Upper lobe of right lung (tissue), 1 donor: ENCODE measurements at places on chromosomes 5 and 9. TPM values are rescaled to one million over a fixed set of nuclear protein-coding genes. Genes with fewer than 3 reads are reported as not detected.

C1QTNF2 gene
- total RNA-seq, result 2.2 TPM

DNA sequence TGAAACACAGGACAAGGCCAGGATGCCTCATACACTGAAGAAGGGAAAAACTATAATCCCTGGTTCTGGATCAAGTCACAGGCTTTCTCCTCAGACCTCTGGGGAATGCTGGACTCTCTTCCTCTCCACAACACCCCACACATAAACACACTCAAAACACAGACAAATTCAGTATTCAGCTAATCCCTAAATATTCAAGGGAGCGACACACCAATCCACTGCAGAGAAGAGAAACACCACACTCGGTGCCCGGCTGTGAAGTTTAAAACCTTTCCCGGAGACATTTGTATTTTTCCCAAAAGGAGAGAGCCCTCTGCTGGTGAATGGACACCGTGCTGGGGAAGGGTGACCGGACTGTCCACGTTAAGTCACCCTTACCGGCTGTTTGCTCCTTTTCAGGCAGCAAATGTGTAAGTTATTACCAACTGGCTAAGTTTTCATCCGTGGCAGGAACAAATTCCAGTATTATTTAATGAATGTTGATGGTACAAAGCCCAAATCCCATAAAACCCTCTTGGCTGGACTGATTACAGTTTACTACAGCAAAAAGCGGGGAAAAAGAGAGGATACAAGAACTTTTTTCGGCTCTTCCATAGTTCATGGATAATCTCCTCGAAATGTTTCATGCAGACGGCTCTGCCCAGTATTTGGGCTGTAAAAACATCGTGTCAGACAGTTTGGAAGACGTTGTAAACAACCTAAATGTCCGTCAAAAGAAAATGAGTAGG lies 130.9 kb upstream of the SLC30A5 start:
- no peaks in the 10 kb centered on the region for H3K4me1 ChIP-seq
- no peak overlapping the region for H3K27ac ChIP-seq
- no peaks in the 10 kb centered on the region for H3K36me3 ChIP-seq
- no peak for DNase-seq
- no peak overlapping the region for H3K4me3 ChIP-seq

GRCh38 chr9:4207881-4208615 lies 91.8 kb downstream of the GLIS3 start:
- no peaks in the 10 kb centered on the region for H3K36me3 ChIP-seq
- peaks cover 8% of the 10 kb centered on the region for H3K4me1 ChIP-seq
- H3K27me3 ChIP-seq, result no peaks in the 10 kb centered on the region
- DNase-seq, result no peak

- peaks cover 29% of the 10 kb centered on the region for H3K36me3 ChIP-seq
- H3K27me3 ChIP-seq, result no peaks in the 10 kb centered on the region
- no peak for DNase-seq
- H3K4me3 ChIP-seq, result no peak overlapping the region
- H3K27ac ChIP-seq, result no peak overlapping the region
- H3K4me1 ChIP-seq, result peaks cover 21% of the 10 kb centered on the region
These were observed 8.9 kb upstream of the DBN1 start for GRCh38 chr5:177482359-177482795.

DNA sequence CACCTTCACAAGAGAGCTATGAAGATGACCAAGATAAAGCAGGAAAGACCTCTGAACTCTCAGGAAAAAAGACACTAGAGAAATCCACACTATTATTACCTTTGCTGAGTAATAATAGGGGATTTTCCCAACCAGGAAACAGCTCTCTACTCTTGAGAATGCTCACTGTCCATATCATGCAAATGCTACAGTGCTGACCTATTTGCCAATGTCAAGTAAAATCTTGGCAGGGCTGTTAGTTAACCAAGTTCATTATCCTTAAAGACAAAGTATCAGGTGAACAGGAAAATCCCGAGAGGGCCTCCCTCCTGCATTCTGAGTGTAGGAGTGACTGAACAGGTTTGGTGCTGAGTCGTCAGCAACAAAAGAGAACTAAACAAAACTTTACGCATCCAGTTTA lies 306.6 kb downstream of the ACTL7B start:
- H3K27ac ChIP-seq, result no peak overlapping the region
- DNase-seq, result no peak
- H3K27me3 ChIP-seq, result no peaks in the 10 kb centered on the region
- H3K4me3 ChIP-seq, result no peak overlapping the region

DNA sequence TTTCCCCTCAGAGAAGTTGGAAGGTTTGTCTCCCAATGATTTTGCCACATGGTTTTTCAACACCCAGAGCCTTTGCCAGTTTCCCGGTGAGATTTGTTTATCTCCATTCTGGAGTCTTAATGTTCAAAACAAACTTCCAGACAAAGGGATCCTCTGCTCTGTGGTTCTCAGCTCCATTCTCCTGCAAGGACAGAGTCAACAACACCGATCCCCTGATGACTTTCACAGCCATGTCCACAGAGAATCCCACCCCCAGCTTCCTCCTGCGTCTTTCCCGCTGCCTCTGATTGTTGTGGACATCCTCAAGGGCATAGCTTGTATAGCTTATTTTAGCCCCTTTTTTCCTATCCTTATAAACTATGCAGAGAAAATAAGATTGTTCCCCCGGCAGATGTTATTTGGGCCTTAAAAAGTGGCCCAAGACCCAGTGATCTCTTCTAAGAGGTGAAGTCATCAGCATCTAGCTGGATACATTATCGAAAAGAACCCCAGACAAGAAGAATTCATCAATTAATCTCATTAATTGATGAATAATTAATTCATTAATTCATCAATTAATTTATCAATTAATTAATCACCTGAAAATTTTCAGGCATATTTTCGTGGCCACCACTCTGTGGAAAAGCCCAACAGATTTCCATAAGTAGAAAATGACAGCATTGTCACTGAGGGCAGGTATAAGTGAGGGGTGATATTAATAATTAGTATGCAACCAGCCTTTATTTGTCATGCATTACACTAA lies 2.9 kb upstream of the ABLIM3 start:
- no peaks in the 10 kb centered on the region for H3K27me3 ChIP-seq
- no peak overlapping the region for H3K4me3 ChIP-seq
- no peak for DNase-seq
- H3K4me1 ChIP-seq, result peaks cover 22% of the 10 kb centered on the region
- H3K36me3 ChIP-seq, result no peaks in the 10 kb centered on the region

FCHSD1 gene
- total RNA-seq, result 13.6 TPM

NMUR2 gene
- total RNA-seq, result 2.1 TPM

IL31RA gene
- 0.14 TPM for total RNA-seq

POMT1 gene
- 25.2 TPM for total RNA-seq

PDZD2 gene
- 70.9 TPM for total RNA-seq

PKD2L2 gene
- total RNA-seq, result not detected

DNA sequence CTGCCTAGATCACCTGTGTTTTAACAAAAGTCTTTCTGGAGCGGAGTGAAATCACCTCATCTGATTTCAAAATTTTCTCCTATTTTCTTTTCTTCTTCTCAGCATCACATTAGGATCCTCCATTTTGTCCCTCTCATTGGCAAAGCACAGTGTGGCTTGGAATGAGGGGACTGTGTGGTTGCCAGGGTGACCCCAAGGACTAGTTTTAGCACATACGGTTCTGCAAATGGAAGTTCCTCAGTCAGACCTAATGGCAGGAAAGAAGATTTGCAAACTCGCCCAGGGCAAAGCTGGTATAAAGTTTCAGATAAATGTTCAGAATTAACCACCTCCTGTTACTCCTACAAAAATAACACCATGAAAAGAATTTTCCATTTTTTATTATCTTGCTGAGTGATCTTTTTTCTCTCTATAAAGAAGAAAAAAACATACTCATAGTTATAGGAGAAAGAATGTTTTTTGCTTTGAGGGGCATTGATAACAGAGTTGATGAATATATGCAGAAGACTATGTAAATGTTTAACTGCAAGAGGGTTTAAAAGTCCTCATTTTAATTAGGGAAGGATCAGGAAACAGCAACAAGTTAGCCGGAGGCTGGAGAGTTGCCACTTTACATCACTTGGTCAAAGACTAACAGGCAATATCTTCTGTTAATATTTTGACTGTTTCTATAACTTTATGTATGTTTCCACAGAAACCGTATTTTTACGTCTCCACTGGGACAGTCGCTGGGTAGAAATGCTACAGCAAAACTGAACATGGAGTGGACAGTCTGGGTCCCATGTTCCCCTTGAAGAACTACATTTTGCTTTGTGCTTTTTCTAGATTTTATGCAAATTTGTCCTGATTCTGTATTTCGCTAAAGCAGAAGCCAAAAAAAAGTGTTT lies 257.8 kb downstream of the NR2F1-AS1 start:
- DNase-seq, result no peak
- H3K36me3 ChIP-seq, result no peaks in the 10 kb centered on the region
- no peak overlapping the region for H3K27ac ChIP-seq
- no peaks in the 10 kb centered on the region for H3K4me1 ChIP-seq
- no peaks in the 10 kb centered on the region for H3K27me3 ChIP-seq
- no peak overlapping the region for H3K4me3 ChIP-seq

DNA sequence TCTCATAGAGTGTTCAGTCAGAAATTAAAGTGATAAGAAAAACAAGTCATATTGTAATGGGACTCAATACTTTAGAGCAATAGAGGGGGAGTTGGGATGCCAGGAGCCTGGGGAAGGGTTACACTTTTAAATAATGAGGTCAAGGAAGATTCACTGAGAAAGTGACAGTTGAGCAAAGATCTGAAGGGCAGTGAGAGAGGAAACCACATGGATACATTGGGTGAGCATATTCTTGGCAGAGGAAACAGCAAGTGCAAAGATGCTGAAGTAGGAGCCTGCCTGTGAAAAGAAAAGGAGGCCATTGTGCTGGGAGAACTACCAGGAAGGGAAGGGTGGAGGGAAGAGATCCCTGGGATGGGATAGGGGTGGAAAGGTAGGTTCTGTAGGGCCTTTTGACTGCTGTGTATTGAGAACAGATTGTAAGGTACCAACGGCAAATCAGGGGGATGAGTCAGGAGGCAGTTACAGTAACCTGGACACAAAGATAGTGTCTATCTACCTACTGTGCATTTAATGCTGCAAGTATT lies 79.4 kb downstream of the PAM start:
- no peak overlapping the region for H3K27ac ChIP-seq
- H3K4me3 ChIP-seq, result no peak overlapping the region
- no peaks in the 10 kb centered on the region for H3K4me1 ChIP-seq
- H3K36me3 ChIP-seq, result no peaks in the 10 kb centered on the region
- no peaks in the 10 kb centered on the region for H3K27me3 ChIP-seq
- no peak for DNase-seq

- no peak for DNase-seq
- H3K27ac ChIP-seq, result no peak overlapping the region
- no peaks in the 10 kb centered on the region for H3K36me3 ChIP-seq
- no peaks in the 10 kb centered on the region for H3K4me1 ChIP-seq
- H3K27me3 ChIP-seq, result no peaks in the 10 kb centered on the region
- H3K4me3 ChIP-seq, result no peak overlapping the region
These were observed 177.6 kb downstream of the NNT start for GRCh38 chr5:43780586-43780985.

DNA sequence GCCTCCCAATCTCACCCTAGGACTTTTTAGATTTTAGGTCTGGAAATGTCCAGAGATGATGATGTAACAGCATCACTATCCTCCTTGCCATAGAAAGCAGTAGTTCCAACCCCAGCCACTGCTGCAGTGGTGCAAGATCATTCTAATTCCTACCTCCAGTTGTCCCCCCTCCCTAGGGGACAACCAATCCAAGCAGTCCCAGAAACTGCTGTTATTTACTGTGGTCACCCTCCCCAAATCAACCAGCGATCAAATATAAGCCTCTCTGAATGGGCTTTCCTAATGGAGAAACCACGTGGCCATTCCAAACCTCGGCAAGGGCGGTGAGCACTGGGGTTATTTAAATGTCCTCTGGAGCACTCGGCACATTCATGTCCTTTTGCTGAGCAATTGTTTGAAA lies 159.8 kb downstream of the SLF1 start:
- no peak for DNase-seq
- H3K4me1 ChIP-seq, result no peaks in the 10 kb centered on the region
- no peaks in the 10 kb centered on the region for H3K36me3 ChIP-seq
- H3K27me3 ChIP-seq, result no peaks in the 10 kb centered on the region
- H3K27ac ChIP-seq, result no peak overlapping the region

TAF11L5 gene
- not detected for total RNA-seq

GRCh38 chr5:167207081-167207480 lies 1084.4 kb upstream of the WWC1 start:
- H3K4me3 ChIP-seq, result no peak overlapping the region
- H3K27ac ChIP-seq, result no peak overlapping the region
- no peak for DNase-seq
- H3K36me3 ChIP-seq, result no peaks in the 10 kb centered on the region
- H3K27me3 ChIP-seq, result no peaks in the 10 kb centered on the region

- no peak for DNase-seq
- no peak overlapping the region for H3K4me3 ChIP-seq
- H3K4me1 ChIP-seq, result no peaks in the 10 kb centered on the region
- H3K27ac ChIP-seq, result no peak overlapping the region
These were observed 143.3 kb downstream of the RAPGEF6 start for GRCh38 chr5:131491749-131492148.

DNA sequence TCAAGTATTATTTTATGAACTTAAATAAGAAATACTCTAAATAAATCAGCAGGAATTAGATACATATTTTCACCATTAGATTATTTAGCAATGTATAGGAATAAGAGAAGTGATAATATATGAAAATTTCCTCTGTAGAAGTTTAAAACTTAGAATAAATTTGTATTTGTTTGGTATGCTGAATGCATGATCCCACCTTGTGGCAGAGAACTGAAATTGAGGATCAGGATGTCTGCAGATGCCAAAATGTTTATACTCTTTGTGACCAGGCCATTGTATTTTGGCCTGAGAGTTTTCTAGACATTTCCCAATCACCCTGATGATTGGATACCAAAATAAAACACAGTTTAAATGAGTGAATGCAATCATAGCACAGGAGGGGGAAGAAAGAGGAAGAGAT lies 6.3 kb downstream of the TYRP1 start:
- H3K4me1 ChIP-seq, result peaks cover 8% of the 10 kb centered on the region
- no peak overlapping the region for H3K27ac ChIP-seq
- no peaks in the 10 kb centered on the region for H3K36me3 ChIP-seq
- H3K4me3 ChIP-seq, result no peak overlapping the region

DNA sequence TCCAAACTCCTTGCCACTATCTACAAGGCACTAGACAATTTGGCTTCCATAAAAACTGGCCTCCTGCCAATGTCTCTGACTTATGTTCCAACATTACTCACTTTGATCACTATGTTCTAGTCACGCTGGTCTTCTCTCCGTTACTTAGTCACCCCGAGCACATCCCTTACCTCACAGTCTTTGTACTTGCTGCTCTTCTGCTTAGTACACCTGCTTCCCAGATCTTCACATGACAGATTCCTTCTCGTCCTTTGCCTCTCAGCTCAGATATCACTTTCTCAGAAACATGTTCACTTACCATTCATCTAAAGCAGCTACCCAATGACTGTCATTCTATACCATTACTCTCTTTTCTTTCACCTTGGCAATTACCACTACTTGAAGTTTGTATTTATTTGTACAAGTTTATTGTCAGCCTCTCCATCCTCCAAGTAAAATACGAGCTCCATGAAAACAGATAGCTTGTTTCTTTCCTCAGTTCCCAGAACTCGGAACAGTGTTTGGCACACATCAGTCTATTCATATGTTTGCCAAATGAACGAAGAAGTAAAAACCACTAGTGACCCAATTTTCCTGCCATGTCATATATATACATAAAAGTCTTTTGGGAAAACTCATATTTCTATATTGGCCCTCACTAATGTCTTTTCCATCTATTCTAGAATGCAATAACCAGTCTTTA lies 5.9 kb upstream of the SLC22A5 start:
- no peak overlapping the region for H3K4me3 ChIP-seq
- no peaks in the 10 kb centered on the region for H3K4me1 ChIP-seq
- H3K27me3 ChIP-seq, result no peaks in the 10 kb centered on the region
- H3K36me3 ChIP-seq, result no peaks in the 10 kb centered on the region

PCDHGC3 gene
- total RNA-seq, result 109 TPM

- no peak for DNase-seq
- no peaks in the 10 kb centered on the region for H3K4me1 ChIP-seq
- H3K27ac ChIP-seq, result no peak overlapping the region
- H3K27me3 ChIP-seq, result no peaks in the 10 kb centered on the region
- no peak overlapping the region for H3K4me3 ChIP-seq
These were observed 80.4 kb upstream of the PRSS3 start for GRCh38 chr9:33714989-33715388.
